ENCODE measurements at places on chromosomes 6 and 20.

DNA sequence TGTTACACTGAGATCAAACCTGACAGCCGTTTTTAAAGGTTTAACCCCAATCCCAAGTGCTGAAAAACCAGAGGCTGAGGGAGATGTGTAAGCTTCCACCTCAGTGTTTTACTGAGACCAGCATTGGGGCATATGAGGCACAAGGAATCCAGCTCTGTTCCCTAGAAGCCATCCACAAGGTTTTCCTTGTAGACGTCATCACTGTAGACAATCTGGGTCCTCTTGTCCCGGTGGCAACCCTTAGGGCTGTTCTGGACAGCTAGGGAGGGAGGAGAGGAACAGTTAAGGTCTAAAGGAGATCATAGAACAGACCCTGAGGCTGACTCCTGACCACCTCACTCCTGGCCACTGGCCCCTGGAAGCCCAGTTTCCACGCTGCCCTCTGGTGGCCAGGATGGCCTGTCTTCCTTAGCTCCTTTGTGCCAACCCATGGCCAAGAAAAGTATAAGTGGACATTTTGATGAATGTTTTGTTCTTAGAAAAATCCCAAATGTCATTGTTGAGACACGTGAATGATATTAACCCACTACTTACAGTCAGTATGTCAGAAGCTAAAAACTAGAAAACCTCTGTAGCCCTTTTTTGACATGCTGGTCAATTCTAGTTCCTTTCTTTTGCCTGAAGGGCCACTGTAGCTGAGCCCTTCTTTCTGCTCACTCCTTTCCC, 6.4 kb downstream of the CFB start:
- DNase-seq = peak; percentile 76

DNA sequence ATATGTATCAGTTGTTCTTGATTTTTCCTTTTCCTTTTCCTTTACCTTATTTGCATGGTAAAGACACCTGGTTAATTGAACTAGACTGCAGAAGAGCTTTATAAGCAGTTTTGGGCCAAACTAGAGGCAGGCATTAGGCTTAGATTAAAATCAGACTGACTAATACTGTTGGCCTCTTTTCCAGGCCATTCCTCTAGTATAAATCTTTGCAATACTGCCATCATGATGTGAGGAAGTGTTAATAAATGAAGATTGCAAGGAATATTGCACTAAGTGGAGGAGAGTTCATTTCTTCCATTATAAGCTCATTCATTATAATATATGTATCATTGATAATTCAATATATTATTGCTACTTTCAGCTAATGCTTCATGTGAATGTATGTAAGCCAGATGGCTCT, 163.8 kb downstream of the MMUT start:
- DNase-seq = no peak

DNA sequence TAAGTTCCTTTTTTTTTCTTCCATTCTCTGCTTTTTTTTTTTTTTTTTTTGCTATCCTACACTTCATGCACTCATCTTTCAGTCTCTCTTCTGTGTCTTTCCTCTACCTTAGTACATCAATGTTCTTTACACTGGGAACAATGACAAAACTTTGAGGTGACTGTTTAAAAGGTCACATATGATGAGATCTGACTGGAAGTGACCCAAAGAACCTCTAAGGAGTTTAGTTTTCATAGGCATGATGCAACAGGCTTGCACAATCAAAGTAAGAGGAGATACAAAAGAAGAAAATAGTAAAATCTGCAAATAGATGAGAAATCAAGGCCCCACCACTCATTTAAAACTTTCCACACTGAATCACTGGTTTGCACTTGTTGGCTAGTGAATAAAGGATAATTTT, 840.8 kb downstream of the TBC1D32 start:
- no peak for DNase-seq

- DNase-seq = no peak
Observed at GRCh38 chr6:41527721-41528408, 18.3 kb upstream of the FOXP4 start.

GRCh38 chr20:36866681-36867495, 9.1 kb upstream of the TLDC2 start:
- DNase-seq = no peak

GRCh38 chr6:127397729-127398630, 54.6 kb upstream of the ECHDC1 start:
- DNase-seq = no peak

DNA sequence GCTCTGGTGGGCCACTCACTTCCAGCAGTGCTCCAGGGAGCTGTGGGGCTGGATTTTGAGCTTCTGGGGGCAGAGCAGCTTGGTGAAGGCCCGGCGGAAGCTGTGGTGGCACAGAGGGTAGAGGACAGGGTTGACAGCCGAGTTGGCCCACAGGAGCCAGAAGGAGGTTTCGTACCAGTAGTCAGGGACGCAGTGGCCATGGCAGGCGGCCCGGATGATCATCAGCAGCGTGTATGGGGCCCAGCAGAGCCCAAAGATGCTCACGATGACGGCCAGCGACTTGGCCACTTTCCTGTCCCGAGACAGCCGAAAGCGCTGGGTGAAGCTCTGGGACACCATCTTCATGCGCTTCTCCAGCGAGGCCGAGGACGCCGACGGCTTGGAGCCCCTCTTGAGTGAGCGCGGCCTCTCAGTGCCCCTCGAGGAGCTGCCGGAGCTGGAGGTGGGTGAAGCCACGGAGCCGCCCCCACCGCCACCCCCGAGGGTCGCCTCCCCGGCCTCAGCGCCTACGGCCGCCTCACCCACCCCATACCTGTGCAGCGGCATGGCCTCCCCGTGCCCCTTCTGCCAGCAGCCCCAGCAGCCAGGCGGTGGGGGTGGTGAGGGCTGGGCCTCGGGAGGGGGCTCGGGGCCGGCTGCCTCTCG, 4.0 kb downstream of the HRH3 start:
- DNase-seq = no peak

DNA sequence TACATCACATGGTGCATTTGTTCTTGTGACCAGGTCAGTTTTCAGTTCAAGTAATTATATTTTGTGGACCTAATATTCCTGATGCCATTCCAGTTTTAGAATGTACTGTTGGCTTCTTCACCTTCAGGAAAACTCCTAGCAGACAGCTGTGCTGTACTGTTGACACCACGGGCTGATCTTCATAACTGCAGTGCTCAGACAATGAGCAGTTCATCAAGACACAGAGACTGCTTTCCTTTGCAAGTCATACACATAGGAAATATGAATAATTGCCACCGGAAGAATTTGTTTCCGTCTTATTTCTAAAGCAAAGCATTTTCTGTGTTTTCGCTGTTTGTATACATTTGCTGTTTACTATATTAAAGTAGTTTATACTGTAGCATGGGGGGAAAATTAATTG, 89.8 kb downstream of the C6orf118 start:
- DNase-seq = no peak

GRCh38 chr6:11535801-11536230, 1.7 kb upstream of the TMEM170B start:
- DNase-seq = no peak
